Mononuclear cell (primary cell): ENCODE measurements at places on chromosomes 6 and 20. TPM values are rescaled to one million over a fixed set of nuclear protein-coding genes. Genes with fewer than 3 reads are reported as not detected.

MAP7 gene
- 0.31 TPM for total RNA-seq

SERPINB6 gene
- 58.4 TPM for total RNA-seq

TMEM239 gene
- not detected for total RNA-seq

TUBB2B gene
- total RNA-seq = 0.84 TPM

MYL9 gene
- total RNA-seq = 10.9 TPM

PPP1R14C gene
- 0.21 TPM for total RNA-seq

CHRNA4 gene
- total RNA-seq = not detected

SLC12A5 gene
- 0.10 TPM for total RNA-seq
